NCI-H1417 (cell line): ENCODE measurements at places on chromosomes 2 and 18.

GRCh38 chr18:56066524-56067213 is 478.7 kb upstream of the TCF4 start:
- DNase-seq = no peak

GRCh38 chr2:950080-950966 is at the start of gene SNTG2:
TSS of gene SNTG2 (plus strand) at chr2:950849. CDS start at chr2:950997, 148 bp downstream.
- no peak for DNase-seq

- no peak for DNase-seq
Measured at GRCh38 chr2:185785156-185785555, 46.6 kb downstream of the FSIP2 start.

- no peak for DNase-seq
Measured at GRCh38 chr2:115208493-115209164, 766.2 kb downstream of the DPP10 start.

- DNase-seq = no peak
Measured at GRCh38 chr2:134052173-134052572, 201.7 kb upstream of the MGAT5 start.

DNA sequence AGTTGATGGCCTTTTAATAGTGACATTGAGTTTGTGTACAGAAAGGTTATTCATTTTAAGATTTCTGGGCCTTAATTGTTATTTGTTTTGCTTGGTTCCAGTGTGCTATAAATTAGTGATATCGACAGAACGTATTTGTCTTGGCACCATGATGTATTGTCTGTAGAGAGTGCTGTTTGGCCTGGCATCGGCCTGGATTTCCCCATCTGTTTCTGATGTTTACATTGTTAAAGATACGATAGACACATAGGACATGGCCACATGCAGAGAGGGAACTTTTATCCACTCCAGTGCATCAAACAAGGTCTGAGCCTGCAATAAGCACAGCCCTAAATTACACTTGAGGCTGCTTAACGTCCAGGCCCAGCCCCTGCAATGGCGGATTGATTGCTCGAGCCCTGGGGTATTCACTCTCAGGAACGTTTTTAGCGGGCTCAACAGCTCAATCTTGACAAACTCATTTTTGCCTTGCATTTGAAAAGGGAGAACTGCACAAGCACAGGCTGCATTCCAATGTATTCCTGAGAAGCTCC is 144.7 kb downstream of the SLC4A3 start:
- peak; percentile 98 for DNase-seq

- no peak for DNase-seq
Measured at GRCh38 chr2:217643789-217644301, 358.9 kb downstream of the TNS1 start.

GRCh38 chr18:78239090-78239457 is 740.5 kb upstream of the SALL3 start:
- no peak for DNase-seq

DNA sequence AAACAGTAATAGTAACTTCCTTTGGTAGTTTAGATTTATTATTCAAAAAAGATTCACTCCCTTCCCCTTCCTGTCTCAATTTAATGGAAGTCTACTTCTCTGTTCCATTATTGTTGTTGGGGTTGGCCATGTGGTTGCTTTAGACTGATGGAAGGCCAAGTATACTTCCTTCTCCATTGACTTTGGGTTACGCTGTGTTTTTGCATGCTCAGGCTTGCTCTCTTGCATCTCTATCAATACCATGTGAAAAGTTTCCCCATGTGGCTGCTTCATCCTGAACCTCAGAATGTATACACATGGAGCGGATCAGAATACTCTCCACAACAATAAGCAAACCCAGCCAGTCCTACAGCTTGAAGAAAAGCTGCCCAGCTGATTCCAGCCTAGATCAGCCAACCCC is 20.3 kb downstream of the CFAP210 start:
- DNase-seq = no peak

DNA sequence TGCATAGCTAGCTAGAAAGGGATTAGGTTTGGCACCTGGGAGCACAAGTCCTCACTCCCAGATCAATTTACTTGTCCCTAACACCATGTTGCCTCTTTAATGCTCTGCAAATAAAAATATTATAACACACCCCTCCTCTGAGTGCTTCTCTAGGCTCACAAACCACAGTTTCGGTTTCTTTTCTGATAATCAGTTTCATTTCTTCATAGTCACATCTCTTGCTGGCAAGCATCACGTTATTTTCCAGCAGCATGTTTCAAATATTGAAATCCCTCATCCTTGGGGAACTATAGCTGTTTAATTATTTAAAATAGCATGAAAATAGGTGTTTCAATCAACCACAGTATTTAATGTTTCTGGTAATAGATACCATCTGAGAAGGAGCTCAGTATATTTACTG is 13.9 kb upstream of the SMCHD1 start:
- DNase-seq = peak; percentile 6

GRCh38 chr2:172613040-172613439 is 57.1 kb downstream of the PDK1 start:
- DNase-seq = no peak

DNA sequence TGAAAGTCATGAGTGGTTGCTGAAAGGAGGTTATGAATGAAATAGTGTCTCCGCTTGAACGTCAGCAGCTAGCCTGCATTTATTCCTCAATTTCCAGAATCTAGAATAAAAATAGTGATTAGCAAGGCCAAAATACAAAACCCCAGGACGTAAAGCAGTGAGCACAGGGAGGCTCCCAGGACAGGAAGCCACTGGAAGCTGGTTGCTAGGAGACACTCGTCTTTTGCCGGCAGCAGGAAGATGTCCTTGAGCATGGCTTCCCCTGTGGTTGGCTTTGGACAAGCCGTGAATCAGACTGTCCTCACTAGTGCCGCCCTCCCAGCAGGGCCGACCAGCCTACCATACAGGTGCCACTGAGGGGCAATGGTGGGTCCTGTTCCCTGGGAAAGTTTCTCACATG is 374.4 kb downstream of the MTX2 start:
- peak; percentile 57 for DNase-seq

- no peak for DNase-seq
Measured at GRCh38 chr2:152588998-152589397, 128.3 kb downstream of the PRPF40A start.

GRCh38 chr2:110702514-110703380 is 24.9 kb upstream of the BUB1 start:
- no peak for DNase-seq

DNA sequence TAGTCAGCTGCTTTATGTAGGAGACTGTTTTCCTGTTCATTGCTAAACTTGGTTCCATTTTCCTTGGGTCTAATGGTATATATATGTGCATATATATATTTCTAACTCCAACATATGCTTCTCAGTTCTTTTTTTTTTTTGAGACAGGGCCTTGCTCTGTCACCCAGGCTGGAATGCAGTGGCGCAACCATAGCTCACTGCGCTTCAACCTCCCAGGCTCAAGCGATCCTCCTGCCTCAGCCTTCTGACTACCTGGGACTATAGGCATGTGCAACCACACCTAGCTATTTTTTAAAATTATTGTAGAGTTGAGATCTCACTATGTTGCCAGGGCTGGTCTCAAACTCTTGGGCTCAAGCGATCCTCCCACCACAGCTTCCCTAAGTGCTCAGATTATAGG is 22.1 kb downstream of the STPG4 start:
- DNase-seq = no peak

DNA sequence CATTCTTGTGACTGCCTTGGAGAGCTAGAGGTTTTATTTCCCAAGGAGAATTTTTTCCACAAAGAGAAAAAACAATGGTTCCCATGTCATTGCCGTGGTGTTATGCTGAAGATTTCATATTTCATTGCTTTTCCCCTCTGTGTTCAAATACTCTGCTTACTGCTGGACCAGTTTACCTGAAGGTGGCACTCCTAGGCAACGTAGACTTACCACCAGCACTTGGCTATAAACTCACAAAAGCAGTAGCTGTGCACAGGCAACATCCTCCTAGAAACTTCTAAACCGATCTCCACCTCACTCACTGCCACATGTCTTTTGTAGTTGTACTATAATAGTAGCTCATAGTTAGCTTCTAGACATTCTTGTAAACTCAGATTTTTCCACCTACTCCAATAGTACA is 1319.7 kb upstream of the CRIM1 start:
- no peak for DNase-seq

DNA sequence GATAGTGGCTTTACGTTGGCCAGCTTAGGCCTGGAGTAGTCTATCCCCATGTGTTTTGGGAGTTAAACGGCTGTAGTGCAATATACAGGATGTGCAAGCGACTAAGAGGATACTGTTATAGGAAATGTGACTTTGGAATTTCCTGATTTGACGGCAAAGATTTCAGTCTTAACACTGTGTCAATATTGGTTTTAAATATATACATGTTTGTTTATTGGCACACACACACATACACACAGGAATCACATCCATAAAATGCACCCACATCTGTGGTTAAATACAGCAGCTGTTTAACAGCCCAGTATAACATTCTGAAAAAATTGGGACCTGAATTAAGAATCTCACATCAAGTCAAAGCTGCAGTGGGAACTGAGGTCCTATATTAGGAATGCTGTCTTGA is 347.1 kb downstream of the TXNL1 start:
- DNase-seq = no peak

DNA sequence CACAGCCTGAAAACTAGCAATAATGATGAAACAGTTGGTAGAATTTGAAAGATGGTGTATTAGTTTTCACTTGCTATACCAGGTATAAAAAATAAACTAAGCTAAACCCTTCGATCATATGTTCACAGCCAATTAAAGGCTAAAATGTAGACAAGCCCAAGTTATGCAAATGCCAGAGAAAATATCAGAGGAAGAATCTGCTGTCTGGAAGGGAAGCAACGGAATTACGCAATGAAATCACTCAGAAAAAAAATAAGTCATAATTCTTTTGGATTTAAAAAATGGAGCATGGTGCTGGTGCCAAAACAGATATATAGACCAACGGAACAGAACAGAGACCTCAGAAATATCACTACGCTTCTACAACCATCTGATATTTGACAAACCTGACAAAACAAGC is 108.3 kb downstream of the ARL4C start:
- DNase-seq = no peak

GRCh38 chr2:207467716-207468347 is 61.9 kb upstream of the CREB1 start:
- DNase-seq = no peak

- DNase-seq = no peak
Measured at GRCh38 chr2:217929272-217929671, 73.5 kb downstream of the TNS1 start.

DNA sequence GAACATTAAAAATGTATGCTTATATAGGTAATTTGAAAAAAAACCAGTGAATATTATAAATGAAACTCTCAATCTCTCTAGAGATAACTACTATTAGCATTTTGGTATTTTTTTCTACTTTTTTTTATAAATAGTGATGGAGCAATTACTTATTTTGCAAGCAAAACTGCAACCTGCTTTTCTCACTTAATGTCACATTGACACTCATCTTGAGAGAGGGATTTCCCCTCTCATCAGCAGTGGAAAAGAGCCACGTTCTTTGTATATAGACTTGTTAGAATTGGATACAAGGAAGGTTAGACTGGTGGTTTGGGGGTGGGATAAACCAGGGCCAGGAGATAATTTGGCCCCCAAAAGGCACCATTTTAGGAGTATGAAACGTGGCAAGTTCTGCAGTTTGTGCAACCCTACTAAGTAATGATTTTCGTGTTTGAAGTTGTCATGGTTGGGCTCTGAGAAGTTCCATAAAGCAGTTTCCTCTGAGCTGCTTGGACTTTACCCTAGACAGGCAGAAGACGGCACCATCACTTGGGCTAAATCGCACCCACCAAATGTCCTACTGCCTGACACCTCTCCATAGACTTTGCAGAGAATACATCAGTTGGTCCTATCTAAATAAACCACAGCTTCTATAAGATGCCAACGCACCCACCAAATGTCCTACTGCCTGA is 194.0 kb downstream of the ACTR3 start:
- no peak for DNase-seq

GRCh38 chr2:28333606-28334526 is 58.8 kb upstream of the FOSL2 start:
- no peak for DNase-seq

GRCh38 chr2:168208652-168209051 is 38.7 kb downstream of the STK39 start:
- no peak for DNase-seq

DNA sequence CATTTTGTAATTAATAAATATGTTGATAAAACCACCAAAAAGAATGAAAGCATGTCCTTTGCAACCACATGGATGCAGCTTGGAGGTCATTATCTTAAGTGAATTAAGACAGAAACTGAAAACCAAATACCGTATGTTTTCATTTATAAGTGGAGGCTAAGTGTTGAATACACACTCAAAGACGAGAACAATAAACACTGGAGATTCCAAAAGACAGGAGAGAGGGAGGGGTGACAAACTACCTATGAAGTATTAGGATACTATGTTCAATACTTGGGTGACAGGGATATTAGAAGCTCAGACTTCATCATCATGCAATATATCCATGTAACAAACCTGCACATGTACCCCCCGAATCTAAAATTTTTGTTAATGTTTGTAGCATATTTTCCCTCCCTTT is 7.0 kb downstream of the ERLEC1 start:
- no peak for DNase-seq

GRCh38 chr2:68855550-68855949 is 15.6 kb downstream of the BMP10 start:
- DNase-seq = no peak

- no peak for DNase-seq
Measured at GRCh38 chr2:217396586-217396985, 536.7 kb upstream of the TNP1 start.

DNA sequence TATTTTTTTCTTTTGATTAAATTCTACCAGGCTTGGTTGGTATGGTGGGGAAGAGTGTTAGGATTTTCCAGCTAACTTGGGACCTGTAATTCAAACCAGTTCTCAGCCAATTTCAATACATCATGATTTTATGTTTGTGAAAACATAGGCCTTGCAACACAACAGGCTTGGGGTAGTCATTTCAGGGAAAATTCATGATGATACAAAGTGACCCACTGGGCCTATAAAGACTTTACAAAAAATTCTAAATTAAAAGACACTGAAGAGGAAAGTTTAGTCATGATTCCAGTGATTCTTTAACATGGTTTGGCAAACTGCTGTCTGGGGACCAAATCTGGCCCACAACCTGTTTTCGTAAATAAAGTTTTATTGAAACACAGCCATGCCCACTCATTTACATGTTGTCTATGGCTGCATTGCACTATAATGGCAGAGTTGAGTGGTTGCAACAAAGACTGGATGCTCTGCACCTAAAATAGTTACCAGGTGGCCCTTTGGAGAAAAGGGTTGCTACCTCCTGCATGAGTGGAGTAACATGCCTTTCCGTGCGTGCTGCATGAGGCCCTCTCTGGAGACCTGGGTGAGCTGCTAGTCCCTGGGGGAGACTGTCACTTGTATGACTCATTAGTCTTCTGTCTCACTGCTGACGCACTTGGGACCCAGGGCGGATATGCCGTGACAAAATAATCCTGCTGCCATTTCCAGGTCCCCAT is 73.6 kb downstream of the NPAS2 start:
- no peak for DNase-seq
